Activated T-helper 9 cell treated with anti-CD3 and anti-CD28 coated beads, Interleukin-2, amount 50 U/mL, for 16 hours (primary cell): ENCODE measurements at places on chromosomes 16 and 17.

DNA sequence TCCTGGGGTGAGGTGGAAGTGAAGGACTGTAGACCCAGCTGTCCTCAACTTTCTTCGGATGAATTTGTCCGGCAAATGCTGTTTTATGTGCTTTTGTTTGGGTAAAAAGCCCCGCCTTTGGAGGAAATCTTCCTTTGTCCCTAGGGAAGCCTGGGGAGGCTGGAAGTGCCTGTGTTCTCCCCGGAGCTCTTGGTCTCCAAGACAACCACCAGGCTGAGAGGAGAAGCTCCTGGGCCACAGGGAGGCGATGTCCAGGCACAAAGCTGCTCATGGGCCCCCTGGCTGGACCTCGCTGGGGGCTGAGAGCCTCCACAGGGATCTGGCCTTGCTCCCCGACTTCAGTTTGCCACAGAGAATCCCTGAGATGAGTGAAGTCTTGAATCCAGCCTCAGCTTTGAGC is 293.1 kb upstream of the N4BP1 start:
- no peak for DNase-seq

GRCh38 chr17:37088913-37089312 is 140.2 kb downstream of the AATF start:
- DNase-seq: no peak

GRCh38 chr17:2695961-2696760 is 15.4 kb downstream of the CLUH start:
- DNase-seq: no peak

GRCh38 chr16:19123535-19124178 is 9.9 kb downstream of the ITPRIPL2 start:
- no peak for DNase-seq

GRCh38 chr16:66574081-66574480 is 5.2 kb upstream of the CMTM2 start:
- DNase-seq: no peak

GRCh38 chr17:49487183-49487582 is 7.9 kb upstream of the NGFR start:
- no peak for DNase-seq

GRCh38 chr17:72719578-72720493 is 372.7 kb downstream of the SLC39A11 start:
- peak; percentile 8 for DNase-seq

GRCh38 chr16:80994451-80994850 is 12.2 kb downstream of the CMC2 start:
- no peak for DNase-seq

DNA sequence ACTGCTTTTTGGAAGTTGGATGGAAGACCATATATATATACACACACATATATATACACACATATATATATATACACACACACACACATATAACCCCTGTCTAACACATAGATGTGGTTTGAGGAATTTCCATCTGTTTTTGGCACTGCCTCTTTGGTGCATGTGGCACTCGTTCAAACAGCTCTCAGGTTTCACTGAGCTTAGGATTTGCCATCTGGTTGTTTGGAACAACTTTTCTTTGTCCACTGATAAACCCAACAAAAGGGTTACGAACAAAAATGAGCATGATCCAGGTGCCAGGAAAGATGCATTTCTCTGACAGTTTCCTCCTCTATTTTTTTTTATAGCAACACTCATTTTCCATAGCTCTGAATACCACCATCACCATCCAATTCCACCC is 14.6 kb upstream of the KCNJ16 start:
- DNase-seq: no peak

GRCh38 chr16:53893731-53894435 is 189.9 kb downstream of the FTO start:
- no peak for DNase-seq

DNA sequence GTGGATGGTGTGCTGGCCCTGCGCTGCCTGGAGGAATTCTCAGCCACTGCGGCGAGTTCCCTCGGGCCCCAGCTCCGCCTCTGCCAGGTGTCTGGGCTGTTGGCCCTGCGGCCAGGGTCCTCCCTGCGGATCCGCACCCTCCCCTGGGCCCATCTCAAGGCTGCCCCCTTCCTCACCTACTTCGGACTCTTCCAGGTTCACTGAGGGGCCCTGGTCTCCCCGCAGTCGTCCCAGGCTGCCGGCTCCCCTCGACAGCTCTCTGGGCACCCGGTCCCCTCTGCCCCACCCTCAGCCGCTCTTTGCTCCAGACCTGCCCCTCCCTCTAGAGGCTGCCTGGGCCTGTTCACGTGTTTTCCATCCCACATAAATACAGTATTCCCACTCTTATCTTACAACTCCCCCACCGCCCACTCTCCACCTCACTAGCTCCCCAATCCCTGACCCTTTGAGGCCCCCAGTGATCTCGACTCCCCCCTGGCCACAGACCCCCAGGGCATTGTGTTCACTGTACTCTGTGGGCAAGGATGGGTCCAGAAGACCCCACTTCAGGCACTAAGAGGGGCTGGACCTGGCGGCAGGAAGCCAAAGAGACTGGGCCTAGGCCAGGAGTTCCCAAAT is 1.3 kb upstream of the TNFSF13 start:
- DNase-seq: no peak

DNA sequence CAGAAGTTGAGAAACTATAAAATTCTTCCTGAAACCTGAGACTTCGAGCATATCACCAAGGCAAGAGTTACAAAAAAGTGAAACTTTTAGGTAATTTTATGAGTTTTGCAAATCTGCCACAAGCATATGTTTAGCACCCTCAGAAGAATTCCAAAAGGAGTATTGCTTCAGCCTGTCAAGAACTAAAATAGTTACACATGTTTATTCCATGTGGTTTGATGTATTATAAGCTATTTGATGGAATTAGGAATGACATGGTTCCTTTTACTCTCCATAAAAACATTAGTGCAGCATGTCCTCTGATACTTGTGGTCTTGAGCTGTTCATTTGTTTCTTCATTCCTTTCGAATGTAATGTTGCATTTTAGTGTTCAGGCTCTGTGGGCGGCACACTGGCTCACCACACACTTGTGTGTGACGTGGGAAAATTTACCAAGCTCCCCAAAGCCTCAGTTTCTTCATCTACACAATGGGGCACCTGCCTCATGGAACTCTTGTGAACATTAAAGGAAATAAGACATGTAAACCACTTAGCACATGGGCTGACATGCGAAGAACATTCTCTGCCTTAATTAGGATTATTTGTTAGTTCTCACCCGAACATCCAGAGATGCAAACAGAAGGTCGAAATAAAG is 204.2 kb upstream of the FOXF1 start:
- no peak for DNase-seq

DNA sequence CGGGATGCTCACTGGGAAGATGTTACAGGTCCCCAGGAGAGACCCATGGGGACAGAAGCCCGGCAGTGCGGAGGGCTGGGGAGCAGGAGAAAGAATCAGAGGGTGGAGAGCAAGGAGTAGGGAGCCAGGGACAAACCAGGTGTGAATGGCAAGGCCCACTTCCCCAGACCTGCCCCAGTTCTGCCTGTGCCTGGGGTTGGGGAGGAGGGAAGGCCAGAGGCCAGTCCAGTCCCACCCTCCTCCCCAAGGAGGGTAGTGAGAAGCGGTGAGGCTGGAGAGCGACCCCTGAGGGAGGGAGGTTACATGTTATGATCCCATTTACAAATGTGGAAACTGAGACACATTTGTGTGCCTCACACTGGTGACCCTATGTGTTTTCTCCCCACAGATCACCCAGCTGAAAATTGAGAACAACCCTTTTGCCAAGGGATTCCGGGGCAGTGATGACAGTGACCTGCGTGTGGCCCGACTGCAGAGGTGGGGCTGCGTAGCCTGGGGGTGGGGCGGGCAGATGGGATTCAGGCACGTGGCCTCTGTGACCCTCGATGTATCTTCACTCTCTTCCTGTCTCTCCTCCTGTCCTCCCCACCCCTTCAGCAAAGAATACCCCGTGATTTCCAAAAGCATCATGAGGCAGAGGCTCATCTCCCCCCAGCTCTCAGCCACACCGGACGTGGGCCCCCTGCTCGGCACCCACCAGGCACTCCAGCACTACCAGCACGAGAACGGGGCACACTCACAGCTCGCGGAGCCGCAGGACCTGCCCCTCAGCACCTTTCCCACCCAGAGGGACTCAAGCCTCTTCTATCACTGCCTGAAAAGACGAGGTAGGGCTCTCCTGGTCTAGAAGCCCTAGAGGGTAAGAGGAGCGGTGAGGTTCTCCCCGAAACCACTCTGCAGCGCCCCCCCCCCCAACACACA is 27.5 kb downstream of the TBX4 start:
- DNase-seq: no peak

DNA sequence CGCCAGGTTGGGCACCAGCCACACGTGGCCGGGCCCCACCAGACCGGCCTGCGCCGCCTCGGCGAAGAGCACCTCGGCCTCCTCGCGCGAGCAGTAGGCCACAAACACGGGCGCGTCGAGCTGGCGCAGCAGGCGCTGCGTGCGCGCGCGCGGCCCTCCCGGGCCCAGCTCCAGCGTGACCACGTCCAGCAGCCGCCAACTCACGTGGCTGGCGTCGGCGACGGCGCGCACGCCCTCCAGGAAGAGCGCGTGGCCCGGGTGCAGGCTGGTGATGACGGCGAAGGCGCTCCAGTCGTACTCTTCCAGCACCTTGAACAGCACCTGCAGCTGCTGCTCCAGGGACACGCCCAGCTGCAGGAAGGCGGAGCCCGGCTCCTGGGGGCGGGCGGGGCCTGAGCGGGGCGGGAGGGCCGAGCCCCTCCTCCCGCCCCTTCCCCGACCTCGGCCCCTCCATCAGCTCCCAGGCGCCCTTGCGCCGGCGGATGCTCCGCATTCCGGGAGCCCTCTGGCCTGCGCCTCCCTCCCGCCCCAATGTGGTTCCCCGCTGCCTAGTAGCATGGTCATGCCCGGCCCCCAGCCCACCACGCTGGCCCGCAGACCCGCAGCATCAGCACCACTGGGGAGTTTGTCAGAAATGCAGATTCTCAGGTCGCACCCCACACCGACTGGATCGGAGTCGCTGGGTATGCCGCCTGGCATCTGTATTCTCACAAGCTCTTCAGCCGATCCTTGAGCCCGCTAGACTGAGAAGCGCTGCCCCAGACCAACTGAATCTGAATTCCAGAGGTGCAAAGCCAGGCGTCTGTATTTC is 7.2 kb downstream of the GRIN2C start:
- peak; percentile 47 for DNase-seq

DNA sequence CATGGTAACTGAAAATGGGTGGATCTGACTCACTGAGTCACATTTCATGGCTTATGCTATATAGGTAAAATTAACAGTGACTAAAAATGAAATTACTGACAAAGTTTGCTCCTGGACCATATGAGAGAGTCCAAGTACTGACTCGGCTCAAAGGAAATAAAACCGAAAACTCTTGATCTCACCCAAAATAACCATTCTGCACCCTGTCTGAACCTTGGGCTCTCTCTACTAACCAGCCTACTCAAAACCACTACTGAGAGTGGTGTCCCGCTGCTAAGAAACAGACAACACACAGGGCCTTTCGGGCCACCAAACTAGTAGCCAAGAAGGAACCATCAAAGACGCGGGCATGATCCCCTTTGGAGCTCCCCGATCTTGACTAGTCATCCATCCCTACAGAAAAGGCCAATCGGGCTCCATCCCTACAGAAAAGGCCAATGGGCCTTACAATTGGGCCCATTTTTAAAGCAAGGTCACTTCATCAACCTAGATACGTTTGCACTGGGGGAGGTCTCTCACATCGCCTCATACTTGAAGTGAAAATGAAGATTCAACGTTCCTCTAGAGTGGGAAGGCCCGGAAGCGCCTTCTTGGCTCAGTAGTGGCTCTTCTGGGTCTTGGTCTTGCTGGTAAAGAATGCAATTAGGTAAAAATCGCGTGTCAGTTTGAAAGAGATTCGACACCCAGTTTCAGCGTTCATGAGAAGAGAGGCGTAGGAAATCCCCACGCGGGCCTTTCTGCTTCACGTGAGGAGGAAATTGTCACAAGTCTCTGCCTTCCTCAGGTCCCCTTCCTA is 720 bp upstream of the ZPBP2 start:
- peak; percentile 69 for DNase-seq

GRCh38 chr17:68085771-68086381 is 50.3 kb downstream of the KPNA2 start:
- DNase-seq: no peak

- DNase-seq: no peak
These were observed 217.0 kb downstream of the CCDC182 start for GRCh38 chr17:57528058-57528451.

- no peak for DNase-seq
These were observed 414.9 kb downstream of the KCNJ2 start for GRCh38 chr17:70584255-70584654.

DNA sequence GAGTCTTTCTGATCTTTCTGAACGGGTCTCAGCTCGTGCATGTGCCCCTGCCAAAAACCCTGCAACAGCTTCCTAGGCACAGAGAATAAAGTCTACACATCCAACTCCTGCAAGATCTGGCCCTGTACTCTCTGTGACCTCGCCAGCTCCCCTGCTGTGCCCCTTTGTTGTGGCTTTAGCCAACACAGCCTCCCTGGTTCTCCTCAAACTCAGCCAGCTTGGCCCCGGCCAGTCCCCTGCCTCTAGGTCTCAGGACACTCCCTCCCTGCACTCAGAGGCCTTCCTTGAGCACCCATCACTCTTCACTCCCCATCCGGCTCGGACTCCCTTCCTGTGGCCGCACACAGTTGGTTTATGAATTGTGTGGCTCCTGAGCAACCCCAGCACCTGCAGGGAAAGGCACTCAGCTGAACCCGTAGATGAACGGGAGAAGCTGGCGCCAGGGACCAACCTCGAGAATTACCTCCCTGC is 1.4 kb downstream of the CEP131 start:
- DNase-seq: no peak

- DNase-seq: no peak
These were observed 814 bp upstream of the RUNDC3A start for GRCh38 chr17:44307387-44308186.

DNA sequence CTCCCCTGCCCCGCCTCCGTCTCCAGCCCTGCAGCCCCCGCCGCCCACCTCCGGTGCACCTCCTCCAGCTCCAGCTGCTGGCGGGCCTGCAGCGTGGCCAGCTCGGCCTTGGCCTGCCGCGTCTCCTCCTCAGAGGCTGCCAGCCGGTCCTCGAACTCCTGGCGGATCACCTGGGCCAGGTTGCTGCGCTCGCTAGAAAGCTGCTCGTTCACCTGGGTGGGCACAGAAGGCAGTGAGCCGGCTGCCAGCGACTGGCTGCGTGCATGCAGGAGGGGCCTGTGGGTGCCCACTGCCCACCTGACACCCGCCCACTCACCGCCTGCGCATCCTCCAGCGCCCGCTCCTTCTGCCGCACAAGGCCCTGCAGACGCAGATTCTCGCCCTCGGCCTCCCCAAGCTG is 24.6 kb upstream of the AATK start:
- DNase-seq: no peak

GRCh38 chr16:17460890-17461289 is 9.9 kb downstream of the XYLT1 start:
- DNase-seq: no peak

- no peak for DNase-seq
These were observed 918.4 kb upstream of the SOX9 start for GRCh38 chr17:71202449-71202848.

DNA sequence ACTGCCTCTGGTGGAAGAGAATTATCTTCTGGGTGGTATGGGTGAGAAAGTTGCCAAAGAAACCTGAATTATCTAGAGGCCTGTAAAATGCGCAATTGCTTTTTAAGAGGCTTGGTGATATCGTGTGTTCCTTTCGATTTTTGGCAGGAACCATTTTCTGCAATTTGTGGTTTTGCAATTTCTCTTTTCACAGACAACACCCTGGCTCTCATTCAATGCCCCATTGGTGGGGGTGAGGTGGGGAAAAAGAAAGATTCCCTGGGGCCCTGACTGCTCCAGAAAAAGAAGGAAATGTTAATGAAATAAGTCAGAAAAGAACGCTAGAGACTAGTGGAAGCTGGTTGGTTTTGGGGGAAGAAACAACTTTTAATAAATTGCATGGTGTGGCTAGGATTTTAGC is 77.4 kb downstream of the ANKFN1 start:
- DNase-seq: no peak

- DNase-seq: no peak
These were observed 83.6 kb upstream of the NKD1 start for GRCh38 chr16:50464325-50465290.
